ENCODE measurements at places on chromosomes 6 and 20.

- no peak for DNase-seq
These were observed 139.2 kb downstream of the SOX4 start for GRCh38 chr6:21732731-21733130.

DNA sequence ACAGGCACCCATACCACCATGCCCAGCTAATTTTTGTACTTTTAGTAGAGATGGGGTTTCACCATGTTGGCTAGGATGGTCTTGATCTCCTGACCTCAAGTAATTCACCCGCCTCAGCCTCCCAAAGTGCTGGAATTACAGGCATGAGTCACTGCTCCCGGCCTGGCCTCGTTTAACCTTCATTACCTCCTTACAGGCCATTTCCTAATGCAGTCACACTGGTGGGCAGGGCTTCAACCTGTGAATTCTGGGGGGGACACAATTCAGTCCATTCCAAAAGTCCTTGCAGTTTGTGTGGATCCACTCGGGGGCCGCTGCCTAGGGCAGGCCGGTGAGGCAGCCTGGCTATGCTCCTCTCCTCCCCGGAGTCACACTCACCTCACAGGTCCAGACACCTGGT is 112.4 kb upstream of the SNX9 start:
- no peak for DNase-seq

DNA sequence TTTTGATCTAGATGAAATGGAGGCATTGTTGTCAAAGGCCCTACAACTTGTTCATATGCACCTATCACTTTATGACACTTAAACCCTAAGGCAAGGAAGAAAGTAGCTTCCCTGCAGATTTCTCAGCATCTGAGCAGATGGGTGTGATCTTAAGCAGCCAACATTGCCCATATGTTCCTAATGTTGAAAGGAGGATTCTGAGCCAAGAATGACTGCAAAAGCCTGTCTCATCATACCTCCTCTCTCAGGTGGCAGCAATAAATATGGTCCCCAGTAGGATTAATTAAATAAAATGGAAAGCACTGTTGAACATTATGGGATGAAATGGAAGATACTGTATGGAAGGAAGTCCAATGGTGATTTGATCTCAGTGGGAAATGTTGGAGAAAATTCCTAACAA is 538.1 kb upstream of the MAN1A1 start:
- no peak for DNase-seq

DNA sequence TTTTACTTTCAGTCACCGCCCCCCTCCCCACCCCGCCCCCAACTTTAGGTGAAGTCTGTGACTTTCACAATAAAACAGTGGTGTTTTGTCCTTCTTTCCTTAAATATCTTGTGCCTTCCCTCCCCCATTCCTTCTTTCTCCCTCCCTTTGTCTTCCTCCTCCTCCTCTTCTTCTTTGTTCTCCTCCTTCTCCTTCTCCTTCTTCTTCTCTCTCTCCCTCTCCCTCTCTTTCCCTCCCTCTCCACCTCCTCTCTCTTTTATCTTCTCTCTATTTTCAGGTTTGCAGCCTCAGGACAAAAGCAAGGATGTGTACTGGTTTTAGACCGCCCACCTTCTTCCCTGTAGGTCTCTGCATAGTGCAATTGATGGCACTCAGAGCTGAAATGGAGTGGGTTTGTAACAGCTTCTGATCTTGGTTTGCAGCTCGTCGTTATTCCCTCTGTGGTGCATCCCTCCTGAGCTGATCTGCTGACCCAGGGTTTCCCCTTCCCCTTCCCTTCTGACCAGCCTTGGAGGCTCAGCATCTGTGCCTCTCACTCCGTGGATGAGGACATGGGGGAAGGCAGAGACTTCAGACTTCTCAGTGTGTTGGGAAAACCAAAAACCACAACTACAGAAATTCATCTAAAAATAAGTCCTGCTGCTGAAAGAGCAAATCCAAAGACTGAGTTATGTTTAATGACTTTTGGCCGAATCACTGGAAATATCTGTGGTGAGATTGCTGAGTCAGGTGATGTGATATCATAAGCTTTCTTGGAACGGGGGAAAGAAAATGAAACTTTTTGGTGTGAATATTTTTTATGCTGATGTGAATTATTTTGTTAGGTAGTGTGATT is 6.9 kb downstream of the VGLL2 start:
- DNase-seq: no peak

GRCh38 chr6:71460933-71461332 is 172.3 kb downstream of the OGFRL1 start:
- DNase-seq: no peak

DNA sequence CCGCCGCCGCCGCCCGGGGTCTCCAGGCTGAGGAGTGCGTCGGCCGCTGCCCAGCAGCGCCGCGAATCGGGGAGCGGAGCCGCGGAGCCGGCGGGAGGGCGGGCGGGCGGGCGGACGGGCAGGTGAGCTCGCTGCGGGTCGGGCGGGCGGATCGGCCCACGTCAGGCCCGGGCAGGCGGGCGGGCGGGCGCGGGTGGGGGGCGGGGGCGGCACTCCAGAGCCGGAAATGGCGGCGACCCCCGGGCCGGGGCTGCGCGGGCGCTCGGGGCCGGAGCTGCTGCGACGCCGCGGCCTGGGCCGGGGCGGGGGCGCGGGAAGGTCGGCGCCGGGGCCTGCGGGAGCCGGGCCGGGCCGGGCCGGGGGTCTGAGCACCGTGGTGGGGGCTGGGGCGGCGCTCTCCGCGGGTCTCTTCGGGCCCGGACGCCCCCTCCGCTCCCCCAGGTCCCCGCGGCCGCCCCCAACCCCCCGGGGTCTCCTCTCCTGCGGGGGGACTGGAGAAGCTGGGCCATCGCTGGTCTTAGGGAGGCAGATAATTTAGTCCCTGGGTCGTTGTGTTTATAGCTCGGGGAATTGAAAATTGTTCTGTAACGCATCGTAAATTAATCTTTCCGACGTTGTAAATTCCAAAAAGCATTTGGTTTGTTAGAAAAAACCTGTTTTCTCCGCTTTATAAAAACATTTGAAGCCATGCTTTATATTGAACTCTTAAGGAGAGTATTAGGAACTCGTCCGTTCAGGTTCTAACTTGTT is 451 bp downstream of the DNAJC5 start:
- no peak for DNase-seq

- no peak for DNase-seq
These were observed 15.1 kb downstream of the HIVEP2 start for GRCh38 chr6:142929751-142930358.

- no peak for DNase-seq
These were observed 23.9 kb downstream of the QKI start for GRCh38 chr6:163438298-163438939.

GRCh38 chr6:167936051-167936450 is 61.4 kb upstream of the KIF25 start:
- no peak for DNase-seq

GRCh38 chr6:163738304-163738703 is 323.8 kb downstream of the QKI start:
- no peak for DNase-seq

DNA sequence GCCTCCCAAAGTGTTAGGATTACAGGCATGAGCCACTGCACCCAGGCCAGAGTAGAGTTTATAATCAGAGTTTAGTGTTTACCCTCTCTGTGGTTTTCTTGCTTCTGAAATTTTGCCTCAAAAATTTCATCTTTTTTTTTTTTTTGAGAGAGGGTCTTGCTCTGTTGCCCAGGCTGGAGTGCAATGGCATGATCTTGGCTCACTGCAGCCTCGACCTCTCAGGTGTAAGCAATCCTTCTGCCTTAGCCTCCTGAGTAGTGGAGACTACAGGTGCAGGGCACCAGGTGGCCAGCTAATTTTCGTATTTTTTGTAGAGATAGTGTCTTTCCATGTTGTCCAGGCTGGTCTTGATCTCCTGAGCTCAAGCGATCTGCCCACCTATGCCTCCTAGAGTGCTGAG is 28.7 kb downstream of the TPX2 start:
- DNase-seq: no peak

DNA sequence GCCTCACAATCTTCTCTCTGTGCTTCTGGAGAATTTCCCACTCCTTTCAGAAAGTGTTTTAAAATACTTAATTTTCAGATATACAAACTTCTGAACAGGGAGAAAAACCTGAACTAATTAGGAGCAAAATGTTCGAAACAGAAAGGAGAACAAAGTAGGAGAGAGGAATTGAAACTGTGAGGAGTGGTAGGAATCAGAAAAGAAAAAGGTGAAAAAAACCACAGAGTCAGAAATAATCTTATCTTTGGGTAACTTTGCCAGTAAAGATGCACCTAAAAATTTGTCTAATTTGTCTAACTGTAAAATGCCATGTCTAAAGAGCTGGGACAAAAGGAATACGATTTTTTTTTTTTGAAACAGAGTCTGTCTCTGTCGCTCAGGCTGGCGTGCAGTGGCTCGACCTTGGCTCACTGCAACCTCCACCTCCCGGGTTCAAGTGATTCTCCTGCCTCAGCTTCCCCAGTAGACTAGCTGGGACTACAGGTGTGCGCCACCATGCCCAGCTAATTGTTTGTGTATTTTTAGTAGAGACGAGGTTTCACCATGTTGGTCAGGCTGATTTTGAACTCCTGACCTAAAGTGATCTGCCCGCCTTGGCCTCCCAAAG is 4.7 kb upstream of the RIPOR2 start:
- DNase-seq: no peak

GRCh38 chr6:146456886-146457285 is 86.7 kb upstream of the RAB32 start:
- DNase-seq: no peak

GRCh38 chr6:118335325-118335816 is 212.7 kb upstream of the PLN start:
- DNase-seq: no peak

GRCh38 chr6:140554421-140554820 is 1180.0 kb upstream of the CITED2 start:
- no peak for DNase-seq

GRCh38 chr6:144211160-144211559 is 60.8 kb downstream of the STX11 start:
- no peak for DNase-seq

DNA sequence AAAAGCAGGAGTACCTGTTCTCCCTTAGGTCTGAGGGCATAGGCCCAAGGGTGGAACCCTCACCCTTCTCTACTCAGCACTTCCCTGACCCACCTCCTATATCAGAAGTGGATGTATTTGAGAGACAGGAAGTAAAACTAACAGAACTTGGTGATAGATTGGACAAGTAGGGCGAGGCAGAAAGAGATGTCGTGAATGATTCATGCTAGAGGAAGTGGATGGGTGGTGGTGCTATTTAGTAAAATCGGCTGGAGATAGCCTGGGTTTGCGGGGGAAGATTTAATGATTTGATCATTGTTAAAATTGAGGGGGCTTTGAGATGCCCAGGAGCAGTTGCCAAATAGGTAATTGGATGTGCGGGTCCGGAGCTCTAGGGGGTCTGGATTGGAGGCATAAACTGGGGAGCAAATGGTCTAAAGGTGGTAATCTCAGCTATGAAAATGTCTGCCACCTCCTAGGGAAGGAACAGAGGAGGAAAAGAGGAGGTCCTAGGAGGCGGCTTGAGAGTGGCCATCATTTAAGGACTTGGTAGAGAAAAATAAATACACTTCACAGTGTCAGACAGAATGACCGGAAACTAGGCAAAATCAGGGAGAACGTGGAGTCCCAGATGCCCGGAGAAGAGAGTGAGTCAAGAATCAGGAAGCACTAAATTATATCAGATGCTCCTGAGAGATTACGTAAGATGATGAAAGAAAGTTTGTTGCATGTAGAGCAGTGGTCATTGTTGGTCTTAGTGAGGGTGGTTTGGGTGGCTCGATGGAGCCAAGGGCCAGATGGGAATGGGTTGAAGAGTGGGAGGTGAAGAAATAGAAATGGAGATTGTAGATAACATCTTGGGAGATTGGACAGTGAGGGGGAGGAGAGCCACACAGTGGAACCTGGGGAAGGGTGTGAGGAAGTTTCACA is 142.0 kb downstream of the CEP57L1 start:
- DNase-seq: no peak

DNA sequence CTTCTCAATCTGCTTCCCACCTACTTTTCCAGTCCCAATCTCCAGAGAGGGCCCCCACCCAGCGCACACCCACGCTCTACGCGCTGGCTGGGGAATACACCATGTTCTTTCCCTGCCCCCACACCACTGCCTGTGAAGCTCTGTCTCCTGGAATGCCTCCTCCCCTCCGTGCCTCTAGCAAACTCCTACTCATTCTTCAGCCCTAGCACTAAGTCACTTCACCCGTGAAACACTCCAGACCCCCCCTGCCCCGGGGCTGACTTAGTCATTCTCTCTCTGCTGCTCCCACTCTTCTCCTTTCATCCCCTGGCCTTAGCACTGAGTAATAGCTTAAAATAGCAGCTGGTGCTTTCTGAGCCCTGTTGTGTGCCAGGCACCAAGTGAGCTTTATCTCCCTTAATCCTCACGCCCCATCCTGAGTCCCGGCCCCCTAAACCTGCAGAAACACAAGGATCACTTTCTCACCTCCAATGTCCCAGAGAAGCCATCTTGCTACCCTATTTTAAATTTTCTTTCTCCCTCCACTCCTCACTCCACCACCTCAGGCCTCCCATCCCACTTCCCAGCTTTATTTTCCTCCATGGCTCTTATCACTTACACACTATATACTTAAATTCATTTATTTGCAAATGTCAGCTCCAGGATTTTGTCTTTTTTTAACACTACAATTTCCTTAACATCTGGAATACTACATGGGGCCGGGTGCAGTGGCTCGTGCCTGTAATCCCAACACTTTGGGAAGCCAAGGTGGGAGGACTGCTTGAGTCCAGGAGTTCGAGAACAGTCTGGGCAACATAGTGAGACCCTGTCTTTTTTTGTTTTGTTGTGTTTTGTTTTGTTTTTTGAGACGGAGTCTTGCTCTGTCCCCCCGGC is 6.3 kb upstream of the PARD6B start:
- DNase-seq: no peak

- no peak for DNase-seq
These were observed 41.3 kb upstream of the PLAGL1 start for GRCh38 chr6:144049386-144049785.

GRCh38 chr20:50020288-50020687 is 37.5 kb downstream of the SNAI1 start:
- DNase-seq: no peak

- no peak for DNase-seq
These were observed 41.7 kb downstream of the ARFGEF2 start for GRCh38 chr20:48962976-48963771.

GRCh38 chr6:32096394-32097258 is 12.5 kb downstream of the TNXB start:
- DNase-seq: no peak

GRCh38 chr6:46273911-46274310 is 103.1 kb upstream of the ENPP5 start:
- no peak for DNase-seq

GRCh38 chr20:51731731-51732095 is 36.5 kb downstream of the ATP9A start:
- no peak for DNase-seq

DNA sequence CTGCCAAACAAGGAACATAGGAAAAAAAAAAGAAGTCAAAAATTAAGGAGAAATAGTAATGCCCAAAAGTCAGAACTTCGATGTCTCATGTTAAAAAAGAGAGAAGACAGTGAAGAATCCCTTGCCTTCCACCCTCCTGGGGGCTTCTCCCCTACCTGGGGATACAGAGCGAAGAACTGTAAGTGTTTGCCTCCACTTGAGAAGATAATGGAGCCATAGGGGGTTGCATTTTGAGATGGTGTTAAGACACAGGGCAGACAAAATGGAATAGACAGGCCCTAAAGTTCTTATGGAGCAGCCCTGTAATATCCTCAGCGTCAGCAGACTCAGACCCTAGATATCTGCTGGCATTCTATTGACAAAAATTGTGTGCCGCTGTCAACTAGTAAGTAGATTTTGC is 222.2 kb upstream of the MAP3K7 start:
- no peak for DNase-seq
